Caki2 (cell line): ENCODE measurements at places on chromosomes 3 and 15. TPM values are rescaled to one million over a fixed set of nuclear protein-coding genes. Genes with fewer than 3 reads are reported as not detected.

DNA sequence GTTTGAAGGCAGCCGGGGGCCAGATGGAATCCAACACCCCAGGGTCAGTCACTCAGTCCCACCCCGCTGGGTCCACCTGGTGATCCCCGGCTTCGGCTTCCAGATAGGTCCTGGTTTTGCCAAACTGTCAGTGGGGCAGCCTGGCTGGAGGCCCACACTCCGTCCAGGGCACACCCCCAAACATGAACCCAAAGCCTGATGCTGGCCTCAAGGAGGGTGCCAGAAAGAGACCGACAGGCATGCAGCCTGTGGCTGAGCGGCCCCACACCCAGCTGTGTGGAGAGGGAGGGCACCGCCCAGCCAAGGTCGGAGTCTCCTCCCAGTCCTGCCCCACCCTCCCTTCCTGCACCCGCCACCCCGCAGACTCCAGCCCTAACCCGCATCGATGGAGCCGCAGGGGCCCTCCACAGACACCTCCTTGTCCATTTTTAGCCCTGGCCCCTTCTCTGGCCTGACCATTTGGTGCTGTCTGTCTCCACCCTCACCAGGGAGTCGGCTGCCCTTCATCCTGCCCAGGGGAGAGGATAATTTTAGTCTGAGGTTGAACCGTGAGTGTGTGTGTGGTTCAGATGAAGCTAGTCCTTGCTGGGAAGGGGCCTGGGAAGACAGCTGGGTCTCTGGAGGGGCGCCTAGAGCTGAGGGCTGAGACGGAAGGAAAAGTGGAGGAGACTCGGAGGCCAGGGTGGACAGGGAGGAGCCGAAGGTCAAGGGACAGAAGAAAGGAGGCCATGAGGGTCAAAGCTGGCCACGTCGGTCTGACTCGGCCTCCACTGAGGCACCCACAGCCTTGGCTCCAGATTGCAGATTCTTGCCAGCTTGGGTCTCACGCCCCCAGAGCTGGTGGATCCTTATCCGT is 23.1 kb downstream of the TNK2 start:
- no peak for DNase-seq

KNSTRN gene
- total RNA-seq: 54.8 and 65.1 TPM in 2 replicates

- no peak for DNase-seq
Observed at GRCh38 chr3:189168711-189169110, 3.1 kb upstream of the TPRG1 start.

DNA sequence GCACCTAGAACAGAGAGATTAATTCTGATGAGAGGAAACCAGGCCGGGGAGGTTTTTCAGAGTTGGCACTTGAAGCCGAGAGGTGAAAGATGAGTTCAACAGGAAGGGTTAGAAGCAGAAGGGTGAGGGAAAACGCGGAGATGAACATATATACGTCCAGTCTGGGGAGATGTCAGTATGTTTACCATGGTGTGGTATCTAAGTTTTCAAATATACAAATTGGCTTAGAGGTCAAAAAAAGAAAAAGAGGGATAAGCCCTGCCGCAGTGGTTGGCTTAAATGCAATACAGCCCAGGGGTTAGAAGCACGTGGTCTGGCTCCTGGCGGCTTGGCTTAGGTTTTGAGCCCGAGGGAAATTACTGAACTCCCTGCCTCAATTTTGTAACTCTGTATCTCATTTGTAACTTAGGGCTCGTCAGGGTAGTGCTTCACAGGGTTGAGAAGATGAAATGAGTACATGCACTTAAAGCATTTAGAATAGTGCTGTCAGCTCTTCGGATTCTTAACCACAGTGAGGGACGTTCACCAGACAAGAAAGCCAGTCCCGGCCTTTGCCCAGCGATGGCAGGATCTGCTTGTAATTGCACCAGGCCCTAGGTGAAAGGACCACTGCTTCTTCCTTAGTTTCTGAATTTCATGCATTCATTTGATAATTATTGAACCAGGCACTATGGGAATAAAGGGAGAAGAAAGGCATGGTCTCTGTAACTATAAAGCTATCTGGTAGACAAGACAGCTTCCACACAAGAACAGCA is 6.4 kb downstream of the HES1 start:
- DNase-seq: no peak

GRCh38 chr3:185402561-185402960 is 39.6 kb downstream of the MAP3K13 start:
- DNase-seq: no peak

EPHA3 gene
- total RNA-seq: not detected in 2 replicates

ITIH1 gene
- not detected in 2 replicates for total RNA-seq

DNA sequence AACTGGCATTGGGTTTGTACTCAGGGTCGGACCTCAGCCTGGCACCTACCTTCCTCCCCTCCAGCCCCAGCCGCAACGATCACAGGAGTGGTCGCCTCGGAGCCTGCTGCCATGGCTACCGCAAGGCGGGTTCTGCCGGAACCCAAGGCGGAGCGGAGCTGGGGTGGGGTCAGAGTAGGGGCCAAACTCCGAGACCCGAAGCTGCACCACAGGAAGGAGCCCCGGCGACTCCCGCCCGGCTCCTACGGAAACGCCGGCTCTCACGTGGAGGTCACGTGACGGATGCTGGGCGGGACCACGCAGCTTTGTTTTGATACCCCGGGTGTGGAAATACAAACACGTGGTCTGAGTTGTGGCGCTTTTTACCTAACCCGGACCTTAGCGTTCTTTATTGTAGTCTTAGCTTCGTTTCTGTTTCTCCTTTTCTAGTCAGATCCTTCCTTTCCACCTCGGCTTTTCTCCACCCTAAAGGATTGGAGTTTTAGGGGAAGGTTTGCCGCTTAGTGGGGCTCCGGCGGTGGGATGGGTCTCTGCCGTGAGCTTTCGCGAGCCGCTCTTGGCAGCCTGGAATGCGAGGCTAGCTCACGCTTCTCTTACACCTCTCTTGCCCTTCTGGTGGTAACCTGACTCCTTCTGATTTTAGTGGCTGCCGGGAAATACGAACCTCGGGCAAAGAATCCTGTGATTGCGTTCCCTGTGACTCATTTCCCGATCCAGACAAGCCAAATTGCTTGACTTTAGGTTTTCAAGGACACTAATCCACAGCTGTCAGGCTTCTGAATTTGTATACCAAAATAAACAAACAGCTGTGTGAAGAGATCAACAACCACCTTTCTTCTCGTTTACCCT is at the start of gene HSPBAP1:
HSPBAP1 (minus strand) TSS at position 264 of the 849 bp plus-strand sequence; CDS start at position 113, 151 bp downstream.
- DNase-seq: peak; percentile 76

DNA sequence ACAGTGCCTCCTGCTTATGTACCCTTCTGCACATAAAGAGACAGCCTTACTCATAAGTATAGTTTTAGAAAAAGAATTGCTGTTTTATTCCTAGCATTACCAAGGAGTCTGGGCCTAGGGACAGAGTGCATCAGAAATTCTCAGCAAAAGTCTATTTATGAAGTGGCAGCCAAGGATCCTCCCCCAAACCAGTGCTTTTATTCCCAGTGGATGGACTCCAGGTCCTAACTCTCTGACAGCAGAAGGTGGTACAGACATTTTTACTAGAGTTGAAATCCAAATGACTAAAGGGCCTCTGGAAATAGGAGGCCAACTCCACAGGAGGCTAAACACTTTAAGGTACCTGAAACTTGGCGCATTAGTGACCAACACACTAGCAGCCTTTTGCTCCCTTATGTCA is 407.2 kb upstream of the TPRG1 start:
- DNase-seq: no peak

DNA sequence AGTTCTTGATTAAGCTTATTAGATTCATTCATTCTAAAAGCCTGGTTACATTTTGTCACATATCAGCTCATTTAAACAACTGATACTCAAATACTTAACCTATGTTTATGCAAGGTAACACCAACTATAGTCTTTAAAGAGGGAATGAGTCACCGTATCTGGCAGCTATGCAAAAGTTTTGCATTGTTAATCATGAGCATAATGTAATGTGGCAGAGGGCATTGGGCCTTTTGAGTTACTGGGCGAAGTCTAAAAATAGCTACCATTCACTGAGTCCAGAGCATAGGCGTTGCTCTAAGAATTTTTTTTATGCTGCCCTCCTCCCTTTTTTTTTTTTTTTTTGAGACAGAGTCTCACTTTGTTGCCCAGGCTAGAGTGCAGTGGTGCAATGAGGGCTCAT is 277.7 kb upstream of the ZNF717 start:
- peak; percentile 72 for DNase-seq

DNA sequence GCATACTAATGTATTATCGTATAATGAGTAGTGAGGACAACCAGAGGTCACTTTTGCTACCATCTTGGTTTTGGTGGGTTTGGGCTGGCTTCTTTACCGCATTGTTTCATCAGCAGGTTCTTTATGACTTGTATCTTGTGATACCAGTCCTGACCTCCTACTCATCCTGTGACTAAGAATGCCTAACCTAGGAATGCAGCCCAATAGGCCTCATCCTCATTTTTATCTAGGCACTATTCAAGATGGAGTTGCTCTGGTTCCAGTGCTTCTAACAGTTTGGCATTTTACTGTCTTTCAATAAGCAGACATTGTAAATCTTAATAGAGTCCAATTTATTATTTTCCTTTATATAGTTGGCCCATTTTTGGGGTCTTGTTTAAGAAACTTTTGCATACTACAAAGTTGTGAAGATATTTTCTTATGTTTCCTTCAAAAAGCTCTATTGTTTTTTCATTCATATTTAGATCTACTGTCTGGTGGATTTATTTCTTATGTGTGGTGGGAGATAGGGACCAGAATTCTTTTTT is 60.8 kb upstream of the RNU6-1 start:
- DNase-seq: no peak

GRCh38 chr3:179181021-179181472 is 32.9 kb downstream of the PIK3CA start:
- DNase-seq: no peak

DNA sequence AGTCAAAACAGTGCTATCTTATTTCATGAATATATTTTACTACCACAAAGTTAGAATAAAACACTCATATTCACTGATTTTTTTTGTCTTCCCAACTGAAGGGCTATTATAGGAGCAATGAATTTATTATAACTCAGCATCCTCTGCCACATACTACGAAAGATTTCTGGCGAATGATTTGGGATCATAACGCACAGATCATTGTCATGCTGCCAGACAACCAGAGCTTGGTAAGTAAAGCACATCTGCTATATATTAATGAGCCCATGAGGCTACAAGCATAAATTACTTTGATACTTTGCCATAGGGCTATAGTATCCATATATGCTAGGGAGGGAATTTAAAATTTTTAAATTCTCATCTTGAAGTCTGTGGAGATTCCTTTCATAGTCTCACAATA is 95.9 kb downstream of the FEZF2 start:
- DNase-seq: no peak

GRCh38 chr3:99915906-99916432 is 98.3 kb downstream of the CMSS1 start:
- DNase-seq: no peak

DNA sequence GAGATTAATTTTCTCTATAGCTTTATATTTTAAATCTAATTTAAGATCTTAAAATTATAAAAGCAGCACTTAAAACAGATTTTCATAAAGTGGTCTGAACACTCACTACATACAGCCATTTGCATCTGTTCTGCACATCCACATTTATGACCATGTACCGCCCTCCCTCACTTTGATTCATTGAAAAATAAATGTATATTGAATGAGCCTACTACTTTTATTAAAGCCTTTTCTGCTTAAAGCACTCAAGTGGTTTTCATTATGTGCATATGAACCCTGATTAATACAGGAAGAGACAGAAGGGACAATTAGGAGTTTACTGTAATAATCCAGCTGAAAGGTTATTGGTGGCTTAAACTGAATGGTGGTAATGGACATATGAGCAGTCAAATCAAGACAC is 129.4 kb downstream of the DLG1 start:
- DNase-seq: no peak

DNA sequence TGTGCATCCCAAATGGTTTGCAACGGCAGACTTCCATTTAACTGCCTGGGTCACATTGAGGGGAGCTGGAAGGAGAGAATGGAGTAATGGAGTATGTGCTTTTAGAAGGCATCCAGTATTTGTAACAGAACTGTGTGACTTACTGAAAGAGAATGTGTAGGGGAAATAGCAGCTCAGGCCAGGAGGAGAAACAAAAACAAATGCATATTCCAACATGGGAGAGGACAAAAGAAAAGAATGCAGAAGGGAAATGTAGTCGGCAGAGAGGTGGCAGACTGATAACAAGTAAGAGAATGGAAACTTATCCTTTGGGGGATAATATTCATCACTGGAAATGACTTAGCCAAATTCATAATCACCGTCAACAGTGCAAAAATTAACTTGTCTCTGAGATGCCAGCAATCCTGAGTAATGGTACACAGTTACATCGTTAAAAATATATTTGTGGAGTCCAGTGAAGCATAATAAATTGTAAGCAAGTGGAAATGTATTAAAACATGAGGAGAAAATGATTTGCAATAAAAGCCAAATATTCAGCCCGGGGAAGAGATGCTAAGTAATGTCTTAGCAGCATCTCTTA is 294.9 kb upstream of the SGO1 start:
- DNase-seq: no peak

- DNase-seq: no peak
Observed at GRCh38 chr3:177689869-177690268, 492.6 kb upstream of the TBL1XR1 start.

- DNase-seq: no peak
Observed at GRCh38 chr3:119861681-119862080, 79.8 kb downstream of the NR1I2 start.

FILIP1L gene
- not detected in 2 replicates for total RNA-seq

ISLR gene
- total RNA-seq: not detected in 2 replicates

DNA sequence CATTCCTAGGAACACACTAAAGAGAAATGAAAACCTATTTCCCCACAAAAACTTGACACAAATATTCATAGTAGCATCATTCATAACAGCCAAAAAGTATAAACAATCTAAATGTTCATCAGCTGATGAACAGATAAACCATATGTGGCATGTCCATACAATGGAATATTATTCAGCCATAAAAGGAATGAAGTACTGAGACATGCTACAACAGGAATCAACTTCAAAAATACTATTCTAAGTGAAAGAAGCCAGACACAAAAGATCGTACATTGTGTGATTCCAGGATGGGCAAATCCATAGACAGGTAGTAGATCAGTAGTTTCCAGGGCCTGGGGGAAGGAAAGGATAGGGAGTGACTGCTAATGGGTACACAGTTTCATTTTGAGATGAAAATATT is 118.0 kb downstream of the GSK3B start:
- DNase-seq: no peak

GRCh38 chr3:149898771-149899170 is 71.9 kb downstream of the PFN2 start:
- DNase-seq: no peak
